ENCODE measurements at places on chromosomes 12 and 14. TPM values are rescaled to one million over a fixed set of nuclear protein-coding genes. Genes with fewer than 3 reads are reported as not detected.

Gene MANSC4
- total RNA-seq = not detected

Gene CCDC85C
- total RNA-seq = 23.7 TPM

Gene LMNTD1
- not detected for total RNA-seq

Gene ADAM21
- under 0.01 TPM for total RNA-seq

Gene HRK
- under 0.01 TPM for total RNA-seq

Gene SERPINA10
- not detected for total RNA-seq

Gene OVCH1
- total RNA-seq = not detected

Gene AMDHD1
- 0.51 TPM for total RNA-seq

Gene ASIC1
- total RNA-seq = 4.8 TPM

Gene MCRS1
- total RNA-seq = 70.4 TPM

Gene PLA2G1B
- total RNA-seq = not detected

Gene NUAK1
- total RNA-seq = 25.1 TPM

Gene NT5DC3
- 16.1 TPM for total RNA-seq

Gene TGM1
- 0.89 TPM for total RNA-seq

Gene CLEC2A
- total RNA-seq = not detected

Gene FOXN4
- not detected for total RNA-seq

Gene DAO
- total RNA-seq = not detected

Gene CCDC175
- not detected for total RNA-seq

Gene PPM1H
- 12.5 TPM for total RNA-seq

Gene RDH16
- not detected for total RNA-seq

Gene OTX2
- total RNA-seq = not detected

Gene LRTM2
- total RNA-seq = not detected

Gene OAS3
- total RNA-seq = 4.6 TPM

Gene VDR
- 1.3 TPM for total RNA-seq

Gene FKBP11
- 51.3 TPM for total RNA-seq

Gene GYS2
- total RNA-seq = not detected

All from mesangial cell (primary cell).